ENCODE measurements at places on chromosomes 12 and 14.

GRCh38 chr14:75539561-75540478, 17.6 kb downstream of the BATF start:
- DNase-seq = no peak

DNA sequence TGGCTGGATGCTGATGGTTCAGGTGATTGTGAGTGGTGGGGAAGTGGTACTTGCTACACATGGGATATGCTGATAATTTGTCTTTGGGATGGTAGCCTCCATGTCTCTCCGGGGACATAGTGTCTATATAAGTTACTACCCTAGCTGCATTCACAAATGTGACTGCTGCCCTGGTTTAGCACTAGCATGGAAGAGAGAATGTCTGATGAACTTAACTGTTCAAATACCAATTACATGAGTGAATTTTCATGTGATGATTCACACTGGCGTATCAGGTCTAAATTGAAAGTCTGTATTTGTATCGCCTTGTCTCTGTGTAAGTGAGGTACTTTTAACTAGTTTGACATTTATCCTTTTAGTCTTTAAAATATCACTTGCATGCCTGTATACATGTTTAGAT, 34.4 kb downstream of the ATF7IP start:
- DNase-seq = no peak

DNA sequence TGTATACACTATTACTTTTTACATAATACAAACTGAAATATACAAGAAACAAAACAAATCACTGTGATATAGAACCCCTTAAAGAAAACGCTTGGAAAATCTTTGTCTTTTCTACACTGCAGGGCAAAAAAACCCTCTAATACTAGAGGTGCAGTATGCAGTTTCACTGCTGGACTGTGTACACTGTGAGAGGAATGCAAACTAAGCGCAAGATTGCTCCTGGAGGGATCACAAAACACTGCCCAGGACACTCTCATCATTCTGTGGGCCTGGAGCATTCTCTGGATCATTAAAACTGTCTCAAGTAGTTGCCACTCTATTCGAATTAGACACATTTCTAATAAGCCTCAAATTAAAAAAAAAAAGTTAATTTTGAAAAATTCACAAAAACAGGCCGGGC, 217.6 kb downstream of the MED13L start:
- no peak for DNase-seq

GRCh38 chr14:87045246-87045645, 947.7 kb downstream of the GALC start:
- DNase-seq = no peak

DNA sequence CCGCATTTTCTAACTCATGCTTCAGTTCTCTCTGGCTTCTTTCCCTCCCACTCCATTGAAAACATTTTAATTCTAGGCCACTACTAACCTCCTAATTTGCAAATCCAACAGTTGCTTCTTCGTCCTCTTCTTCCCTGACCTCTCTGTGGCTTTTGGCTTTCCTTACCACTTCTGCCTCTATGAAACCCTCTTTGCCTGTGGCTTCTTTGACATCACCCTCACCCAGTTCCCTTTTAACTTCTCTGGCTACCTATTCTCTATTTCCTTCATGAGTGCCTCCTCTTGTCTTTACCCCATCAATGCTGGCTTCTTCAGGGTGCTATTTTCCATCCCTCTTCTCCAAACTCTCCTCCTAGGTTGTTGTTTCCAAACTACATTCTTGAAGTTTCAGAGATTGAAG, 4.4 kb upstream of the HCFC2 start:
- no peak for DNase-seq

GRCh38 chr12:57724936-57725740, 13.4 kb downstream of the AGAP2 start:
- no peak for DNase-seq

DNA sequence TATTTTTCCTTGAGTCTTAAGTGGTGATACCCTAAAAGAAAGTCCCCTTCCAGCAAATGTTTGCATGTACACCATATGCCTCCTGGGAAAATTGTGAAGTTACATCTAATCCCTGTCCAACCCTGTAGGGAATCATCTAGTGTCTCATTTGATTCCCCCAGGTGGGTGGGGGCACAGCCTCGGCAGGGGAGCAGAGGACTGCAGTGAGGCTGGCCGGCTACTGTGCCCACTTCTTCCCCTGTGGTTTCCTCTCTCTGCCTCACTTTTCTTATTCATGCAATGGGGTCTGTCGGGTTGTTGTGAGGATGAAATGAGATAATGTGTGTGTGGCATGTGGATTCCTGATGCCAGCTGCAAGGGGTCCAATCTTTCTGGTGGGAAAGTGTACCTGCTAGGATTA, 6.0 kb downstream of the PAPLN start:
- DNase-seq = no peak

GRCh38 chr12:81610955-81611889, 147.9 kb downstream of the PPFIA2 start:
- DNase-seq = no peak

- no peak for DNase-seq
These were observed 24.6 kb upstream of the NCOR2 start for GRCh38 chr12:124592050-124592449.

DNA sequence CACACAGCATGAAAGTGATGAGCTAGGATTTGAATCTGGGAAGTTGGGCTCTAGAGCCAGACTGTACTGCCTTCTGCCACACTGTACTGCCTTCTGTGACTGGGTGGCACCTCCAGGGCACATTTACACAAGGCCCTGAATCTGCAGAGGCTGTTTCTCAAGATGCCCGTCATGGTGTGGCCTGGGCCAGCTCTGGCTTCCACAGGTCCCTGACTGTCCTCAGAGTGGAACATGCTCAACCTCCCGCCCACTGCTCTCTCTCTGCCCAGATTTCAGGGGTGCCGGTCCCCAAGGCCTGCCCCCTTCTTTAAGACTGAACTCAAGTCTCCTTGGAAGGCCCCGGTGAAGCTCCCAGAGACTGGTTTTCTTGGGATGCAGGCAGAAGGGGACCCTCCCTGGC, 50.2 kb downstream of the C14orf132 start:
- DNase-seq = no peak

DNA sequence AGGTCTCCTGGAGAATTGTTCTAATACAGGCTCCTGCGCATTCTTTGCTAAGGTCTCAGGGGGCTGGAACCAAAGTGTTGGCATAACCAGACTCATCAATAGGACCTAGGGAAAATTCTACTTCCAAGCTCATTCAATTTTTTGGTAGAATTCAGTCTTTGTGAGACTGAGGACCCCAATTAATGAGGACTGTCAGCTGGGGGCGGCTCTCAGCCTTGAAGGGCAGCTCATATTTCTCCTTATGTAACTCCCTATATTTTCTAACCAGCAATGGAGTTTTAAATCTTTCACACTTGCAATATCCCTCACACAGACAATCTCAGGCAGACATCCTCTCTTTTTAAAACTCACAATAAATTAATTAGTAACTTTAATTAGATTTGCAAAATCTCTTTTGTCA, 476.4 kb upstream of the LRFN5 start:
- DNase-seq = no peak

DNA sequence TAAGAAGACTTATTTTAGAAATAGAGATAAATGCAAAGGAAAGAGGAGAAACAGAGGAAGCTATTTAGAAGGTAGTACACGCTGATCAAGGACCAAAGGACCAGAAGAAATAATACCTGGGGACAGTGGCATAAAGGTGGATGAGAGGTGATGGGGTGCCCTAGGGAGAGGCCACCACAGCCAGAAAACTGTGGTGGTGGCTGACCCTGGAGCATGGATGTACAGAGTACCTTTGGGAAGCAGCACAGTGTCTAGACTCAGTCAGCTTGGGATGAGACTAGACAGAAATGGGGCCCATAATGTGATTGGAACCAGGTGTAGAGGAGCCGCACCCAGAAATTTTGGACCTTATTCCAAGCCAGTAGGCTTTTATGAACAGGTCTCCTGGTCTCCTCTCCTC, 17.2 kb downstream of the RASSF8 start:
- DNase-seq = no peak

DNA sequence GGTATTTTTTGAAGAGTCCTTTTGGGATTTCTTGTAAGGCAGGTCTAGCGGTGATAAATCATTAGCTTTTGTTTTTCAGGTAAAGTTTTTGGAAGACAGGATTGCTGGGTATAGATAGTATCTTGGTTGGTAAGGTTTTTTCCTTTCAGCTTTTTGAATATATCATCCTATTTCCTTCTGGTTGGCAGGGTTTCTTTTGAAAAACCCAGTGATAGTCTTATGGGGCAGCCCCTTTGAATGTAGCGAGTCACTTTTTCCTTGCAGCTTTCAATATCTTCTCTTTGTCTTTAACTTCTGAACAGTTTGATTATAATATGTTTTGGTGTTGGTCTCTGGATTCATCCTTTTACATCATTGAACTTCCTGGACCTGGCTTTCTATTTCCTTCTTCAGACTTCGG, 20.2 kb downstream of the TMX1 start:
- DNase-seq = no peak

GRCh38 chr12:109696485-109697269, 16.9 kb upstream of the FAM222A start:
- DNase-seq = no peak

- DNase-seq = no peak
These were observed 845 bp downstream of the L3HYPDH start for GRCh38 chr14:59483363-59483762.

DNA sequence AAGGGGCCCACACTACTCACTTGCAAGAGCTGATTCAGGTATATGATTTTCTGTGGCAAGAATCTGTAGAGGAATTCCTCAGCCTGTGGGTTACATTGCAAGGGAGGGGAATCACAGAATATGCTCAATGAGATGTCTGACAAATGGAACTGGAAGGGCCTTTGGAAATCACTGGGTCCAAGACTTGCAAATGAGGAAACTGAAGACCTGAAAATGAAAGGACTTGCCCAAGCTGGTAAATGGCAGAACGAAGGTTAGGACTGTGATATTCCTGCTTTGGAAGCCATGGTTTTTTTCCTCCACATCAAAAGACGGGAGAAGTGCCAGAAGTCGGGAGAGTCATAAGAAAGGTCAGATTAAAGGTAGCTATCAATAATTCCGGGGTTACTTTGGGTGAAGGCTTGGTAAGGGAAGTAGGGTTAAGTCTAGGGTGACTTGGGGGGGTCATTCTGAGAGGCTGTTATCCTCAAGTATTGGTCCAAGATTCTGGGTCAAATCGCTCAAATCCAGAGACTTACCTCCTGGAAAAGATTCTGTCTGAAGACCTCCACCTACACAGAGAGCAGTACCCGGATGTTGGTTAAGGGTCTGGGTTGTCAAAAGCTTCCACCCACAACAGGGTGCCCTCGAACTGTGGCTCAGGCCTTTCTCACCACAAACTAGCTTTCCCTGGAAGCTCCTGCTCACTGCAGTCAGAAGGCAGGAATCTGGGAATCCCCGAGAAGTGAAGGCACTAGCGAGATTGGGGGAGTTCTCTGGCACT, 539 bp downstream of the PSME2 start:
- DNase-seq = no peak

- no peak for DNase-seq
These were observed 164.3 kb downstream of the GRIP1 start for GRCh38 chr12:66514581-66514980.

DNA sequence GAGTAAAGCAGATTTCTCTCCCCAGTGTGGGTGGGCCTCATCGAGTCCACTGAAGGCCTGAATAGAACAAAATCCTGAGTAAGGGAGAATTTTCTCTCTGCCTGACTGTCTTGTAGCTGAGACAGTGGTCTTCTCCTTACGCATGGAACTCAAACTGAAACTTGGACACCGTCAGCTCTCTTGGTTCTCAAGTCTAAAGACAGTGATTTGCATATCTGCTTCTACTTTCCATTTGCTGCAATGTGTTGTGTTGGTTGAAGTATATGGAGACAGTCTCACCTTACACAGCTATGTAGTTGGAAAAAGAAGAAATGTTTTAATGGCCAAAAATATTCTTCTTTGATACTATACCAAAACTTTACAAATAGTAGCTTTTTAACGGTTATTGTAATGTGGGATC, 160.2 kb upstream of the LMNTD1 start:
- no peak for DNase-seq

- no peak for DNase-seq
These were observed 70.6 kb downstream of the KCNK10 start for GRCh38 chr14:88252498-88252897.

DNA sequence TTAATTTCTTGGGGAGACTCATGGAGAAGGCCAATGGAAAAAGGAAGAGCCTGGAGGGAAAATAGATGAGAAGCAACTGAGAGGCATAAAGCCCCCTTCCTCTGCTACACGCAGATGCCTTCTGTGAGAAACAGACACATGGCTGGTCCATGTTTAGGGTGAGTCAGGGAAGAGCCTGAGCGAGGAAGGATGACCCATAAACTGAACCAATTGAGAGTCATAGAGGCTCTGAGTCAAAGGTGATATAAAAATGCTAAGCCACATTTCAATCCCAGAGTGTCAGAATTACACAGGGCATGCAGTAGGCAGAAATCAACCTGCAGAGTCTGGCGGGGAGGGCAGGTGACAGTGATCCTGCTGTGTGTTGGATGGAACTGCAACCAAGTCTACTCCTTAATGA, 30.1 kb upstream of the NEDD1 start:
- no peak for DNase-seq

DNA sequence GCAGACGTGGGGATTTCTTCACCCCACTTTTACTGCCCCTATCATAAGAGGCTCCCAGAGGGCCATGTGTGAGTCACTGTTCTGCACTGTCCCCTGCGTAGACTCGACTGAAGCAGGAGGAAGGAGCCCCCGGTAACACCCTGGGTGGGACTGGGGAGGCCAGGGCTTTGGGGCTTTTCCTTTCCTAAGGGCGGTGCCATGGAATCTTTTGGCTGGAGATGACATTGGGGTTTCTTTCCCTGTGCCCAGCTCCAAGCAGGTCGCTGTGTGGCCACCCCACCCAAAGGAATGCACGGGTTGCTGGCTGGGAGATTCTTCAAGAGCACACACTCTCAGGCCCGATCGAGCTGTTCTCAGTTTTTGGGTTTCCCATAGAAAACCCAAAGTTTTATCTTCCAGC, 62.3 kb upstream of the RIN3 start:
- DNase-seq = no peak

DNA sequence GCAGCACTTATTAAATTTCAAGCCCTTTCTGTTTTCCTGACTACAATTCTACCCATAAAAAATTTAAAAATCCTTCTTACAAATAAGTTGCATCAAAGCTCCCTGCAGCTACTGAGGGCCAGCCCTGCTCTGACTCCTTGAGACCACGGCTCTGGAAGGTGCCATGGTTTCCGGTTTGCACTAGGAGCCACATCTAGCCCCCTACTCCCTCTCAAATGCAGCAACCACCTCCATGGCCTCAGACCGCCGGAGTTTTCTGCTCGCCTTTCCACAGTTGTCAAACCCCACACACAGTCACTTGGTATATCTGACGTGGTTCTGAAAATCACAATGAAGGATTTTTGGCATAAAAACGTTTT, 30.1 kb downstream of the P2RX4 start:
- DNase-seq = no peak

Measured in GM18507 (cell line).